HT1080 (cell line): ENCODE measurements at places on chromosomes 1 and 21.

- no peak for DNase-seq
Observed at GRCh38 chr21:25512095-25513081, 94.9 kb downstream of the MRPL39 start.

- peak; percentile 13 for DNase-seq
Observed at GRCh38 chr1:61301824-61302657, 219.7 kb downstream of the NFIA start.

GRCh38 chr21:44994695-44995342, 55.0 kb downstream of the SLX9 start:
- peak; percentile 41 for DNase-seq

DNA sequence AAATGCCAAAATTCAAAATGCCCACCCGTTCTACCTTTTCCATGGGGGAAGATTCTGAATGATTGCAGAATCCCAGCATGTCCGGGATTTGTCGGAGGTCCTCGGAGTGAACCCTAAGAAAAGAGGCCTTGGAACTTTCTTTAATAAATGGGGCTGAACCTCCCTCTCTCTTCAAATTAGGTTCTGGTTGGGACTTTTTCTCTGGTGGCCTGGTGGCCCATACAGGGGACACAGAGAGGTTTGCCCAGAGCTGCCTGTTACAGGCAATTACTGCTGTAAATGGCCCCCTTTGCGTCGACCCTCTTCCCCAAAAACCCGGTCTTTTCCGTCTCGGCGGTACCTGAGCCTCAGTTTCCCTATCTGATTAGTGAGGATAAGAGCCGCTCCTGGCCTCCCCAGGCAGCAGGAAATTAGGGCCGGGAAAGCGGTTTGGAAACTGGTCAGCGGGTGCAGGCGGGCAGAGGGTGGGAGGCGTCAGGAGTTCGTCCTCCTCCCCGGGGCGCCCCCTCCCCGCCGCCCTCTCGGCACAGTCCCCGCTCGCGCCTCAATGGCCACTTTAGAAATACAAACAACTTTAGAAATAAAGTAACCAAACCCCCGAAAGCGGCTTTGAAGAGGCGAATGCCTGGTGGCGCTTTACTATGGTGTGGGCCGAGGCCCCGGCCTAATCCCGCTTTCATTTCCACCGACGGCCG, 15.6 kb downstream of the PAX7 start:
- no peak for DNase-seq

GRCh38 chr1:10538646-10539355, 64.1 kb downstream of the PEX14 start:
- no peak for DNase-seq

- no peak for DNase-seq
Observed at GRCh38 chr1:236907205-236907604, 97.0 kb downstream of the MT1HL1 start.

- DNase-seq = no peak
Observed at GRCh38 chr1:235366286-235366685, 941 bp upstream of the TBCE start.
